ENCODE measurements at places on chromosomes 11 and 22. TPM values are rescaled to one million over a fixed set of nuclear protein-coding genes. Genes with fewer than 3 reads are reported as not detected.

- peak; percentile 43 for DNase-seq
Measured at GRCh38 chr11:60899046-60899936, 7.1 kb downstream of the PRPF19 start.

GRCh38 chr11:90326647-90327046, 103.8 kb upstream of the CHORDC1 start:
- no peak for DNase-seq

GRCh38 chr22:48918585-48919186, 909.0 kb downstream of the BRD1 start:
- no peak for DNase-seq

DNA sequence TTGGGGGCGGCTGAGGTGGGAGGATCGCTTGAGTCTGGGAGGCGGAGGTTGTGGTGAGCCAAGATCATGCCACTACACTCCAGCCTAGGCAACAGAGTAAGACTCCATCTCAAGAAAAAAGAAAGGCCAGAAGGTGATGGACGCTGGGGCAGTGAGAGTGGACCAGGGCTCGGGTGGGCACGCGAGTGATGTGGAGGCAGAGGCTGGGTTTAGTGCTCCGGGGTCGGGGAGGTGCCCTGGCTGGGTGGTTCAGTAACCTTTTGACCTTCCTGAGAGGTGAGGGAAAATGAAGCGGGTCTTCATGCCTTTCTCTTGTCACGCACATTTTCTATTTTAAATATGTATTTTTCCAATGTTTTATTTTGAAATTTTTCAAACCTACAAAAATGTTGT, 45.1 kb downstream of the ST14 start:
- no peak for DNase-seq

DNA sequence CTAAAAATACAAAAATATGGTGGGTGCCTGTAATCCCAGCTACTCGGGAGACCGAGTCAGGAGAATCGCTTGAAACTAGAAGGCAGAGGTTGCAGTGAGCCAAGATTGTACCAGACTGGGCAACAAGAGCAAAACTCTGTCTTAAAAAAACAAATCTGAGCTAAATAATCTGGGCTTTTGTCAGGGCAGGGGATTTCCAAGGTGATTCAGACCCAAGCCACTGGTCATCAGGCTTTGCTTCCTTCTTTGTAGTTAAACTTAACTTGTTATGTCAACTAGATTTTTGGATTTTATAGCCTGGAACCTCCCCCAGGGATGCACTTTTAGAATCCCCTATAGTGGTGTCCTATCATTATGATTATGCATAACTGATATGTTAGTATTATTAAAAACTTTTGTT, 27.0 kb upstream of the SLC22A8 start:
- DNase-seq = no peak

DNA sequence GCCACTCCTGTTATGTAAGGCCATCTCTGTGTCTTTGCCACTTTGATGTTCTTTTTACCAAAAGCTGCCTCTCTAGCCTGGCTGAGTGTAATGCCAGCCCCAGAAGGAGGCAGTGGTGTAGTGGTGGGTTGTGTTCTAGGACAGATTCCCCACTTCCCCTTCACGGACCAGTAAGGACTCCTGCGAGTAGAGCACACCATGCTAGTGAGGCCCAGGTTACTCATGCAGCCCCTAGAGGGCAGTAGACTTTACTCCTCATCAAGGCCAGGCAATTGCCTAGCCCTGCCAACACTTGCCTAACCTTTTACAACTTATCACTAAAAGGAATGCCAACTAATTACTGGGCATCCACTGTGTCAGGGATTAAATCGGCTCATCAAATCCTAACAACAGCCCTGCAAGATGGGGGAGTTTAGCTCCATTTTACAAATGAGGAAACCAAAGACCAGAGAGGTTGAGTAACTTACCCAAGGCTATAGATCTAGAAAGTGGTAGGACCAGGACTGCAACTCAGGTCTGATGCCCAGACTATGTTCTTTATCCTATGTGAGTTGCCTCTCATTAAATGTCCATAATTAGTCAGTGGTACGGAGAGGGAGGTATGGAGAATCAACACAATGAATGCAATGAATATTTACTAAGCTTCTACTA, 75.3 kb downstream of the APIP start:
- DNase-seq = no peak

GRCh38 chr11:93832780-93833179, 17.6 kb downstream of the VSTM5 start:
- DNase-seq = no peak

- DNase-seq = no peak
Measured at GRCh38 chr11:126407101-126407521, 51.6 kb downstream of the ST3GAL4 start.

- no peak for DNase-seq
Measured at GRCh38 chr11:32231909-32232493, 141.1 kb downstream of the RCN1 start.

- DNase-seq = no peak
Measured at GRCh38 chr11:102920118-102920684, 35.3 kb downstream of the MMP13 start.

DNA sequence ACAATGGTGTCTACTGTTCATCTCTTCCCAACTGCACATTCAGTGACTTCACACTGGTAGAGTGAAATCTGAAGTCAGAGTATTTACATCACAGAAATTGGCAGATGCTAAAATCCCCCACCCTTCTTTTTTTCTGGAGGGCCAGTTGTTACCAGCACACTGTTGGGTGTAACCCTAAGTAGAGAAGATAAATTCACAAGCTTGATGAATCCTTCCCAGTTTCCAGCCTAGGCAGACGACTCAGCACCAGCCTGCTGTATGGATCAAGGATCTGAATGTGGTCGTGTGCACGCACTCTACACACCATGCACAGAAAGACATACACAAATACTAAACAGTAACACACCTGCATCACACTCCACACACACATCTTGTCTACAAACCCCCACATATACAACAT, 46.0 kb downstream of the ARRB1 start:
- no peak for DNase-seq

DNA sequence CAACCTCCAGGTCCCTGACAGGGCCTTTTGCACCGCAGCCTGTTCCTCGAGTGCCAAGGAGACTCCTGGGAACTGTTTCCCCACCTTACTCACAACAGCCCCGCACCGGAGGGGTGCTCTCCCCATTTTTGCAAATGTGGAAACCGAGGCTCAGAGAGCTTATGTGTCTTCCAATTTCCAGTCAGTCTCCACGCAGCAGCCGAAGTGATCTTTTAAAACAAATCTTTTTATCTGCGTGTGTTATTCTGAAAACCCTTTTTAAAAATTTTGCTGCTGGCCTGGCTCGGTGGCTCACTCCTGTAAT, 409 bp upstream of the TMEM134 start:
- DNase-seq = no peak

- no peak for DNase-seq
Measured at GRCh38 chr11:68340784-68341556, 28.6 kb downstream of the LRP5 start.

DNA sequence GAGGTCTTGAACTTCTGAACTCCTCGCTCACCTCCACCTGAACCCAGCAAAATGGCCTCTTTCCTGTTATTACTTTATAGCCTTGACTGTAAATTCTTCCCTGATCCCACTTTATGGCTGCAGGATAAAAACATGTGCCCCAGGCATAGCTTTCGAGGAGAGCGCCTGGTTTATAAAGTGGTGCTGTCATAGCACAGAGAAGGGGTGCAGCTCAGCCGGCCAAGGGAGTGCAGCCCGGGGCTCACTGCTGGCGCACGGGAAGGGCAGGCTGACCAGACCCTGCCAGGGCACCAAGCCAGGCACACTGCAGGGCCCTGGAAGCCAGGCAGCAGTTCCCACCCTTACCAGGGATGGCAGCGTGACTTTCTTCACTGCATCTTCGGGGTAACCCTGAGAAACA, 50.9 kb downstream of the ISX start:
- no peak for DNase-seq

GRCh38 chr11:114400915-114401223, 403 bp downstream of the RBM7 start:
- DNase-seq = no peak

DNA sequence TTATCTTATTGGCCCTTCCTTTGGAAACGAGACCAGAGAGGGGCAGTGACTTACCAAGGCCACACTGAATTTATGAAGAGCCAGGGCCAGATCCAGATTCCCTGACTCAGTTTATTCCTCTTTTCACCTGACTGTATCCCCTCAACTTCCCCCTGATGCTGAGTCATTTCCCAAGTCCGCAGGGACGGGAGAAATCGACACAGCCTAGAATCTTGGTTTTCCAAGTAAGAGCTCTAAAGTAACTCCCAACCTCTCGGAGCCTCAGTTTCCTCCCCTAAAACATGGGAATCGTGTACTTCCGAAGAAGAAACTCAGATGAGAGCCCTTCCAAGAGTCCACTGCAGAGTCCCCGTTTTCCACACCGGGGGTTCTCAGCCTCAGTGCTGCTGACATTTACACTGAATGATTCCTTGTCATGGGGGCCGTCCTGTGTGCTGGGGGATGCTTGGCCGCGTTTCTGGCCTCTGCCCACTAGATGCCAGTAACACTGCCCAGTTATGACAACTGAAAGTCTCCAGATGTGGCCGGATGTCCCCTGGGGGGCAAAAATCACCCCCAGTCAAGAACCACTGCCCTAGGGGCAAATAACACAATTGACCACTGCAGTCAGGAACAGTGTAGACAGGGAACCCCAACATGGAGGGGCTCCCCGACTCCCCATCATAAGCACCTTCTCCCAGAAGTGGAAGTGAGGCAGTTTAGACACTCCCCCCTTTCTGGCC, 11.2 kb downstream of the MPST start:
- DNase-seq = no peak

DNA sequence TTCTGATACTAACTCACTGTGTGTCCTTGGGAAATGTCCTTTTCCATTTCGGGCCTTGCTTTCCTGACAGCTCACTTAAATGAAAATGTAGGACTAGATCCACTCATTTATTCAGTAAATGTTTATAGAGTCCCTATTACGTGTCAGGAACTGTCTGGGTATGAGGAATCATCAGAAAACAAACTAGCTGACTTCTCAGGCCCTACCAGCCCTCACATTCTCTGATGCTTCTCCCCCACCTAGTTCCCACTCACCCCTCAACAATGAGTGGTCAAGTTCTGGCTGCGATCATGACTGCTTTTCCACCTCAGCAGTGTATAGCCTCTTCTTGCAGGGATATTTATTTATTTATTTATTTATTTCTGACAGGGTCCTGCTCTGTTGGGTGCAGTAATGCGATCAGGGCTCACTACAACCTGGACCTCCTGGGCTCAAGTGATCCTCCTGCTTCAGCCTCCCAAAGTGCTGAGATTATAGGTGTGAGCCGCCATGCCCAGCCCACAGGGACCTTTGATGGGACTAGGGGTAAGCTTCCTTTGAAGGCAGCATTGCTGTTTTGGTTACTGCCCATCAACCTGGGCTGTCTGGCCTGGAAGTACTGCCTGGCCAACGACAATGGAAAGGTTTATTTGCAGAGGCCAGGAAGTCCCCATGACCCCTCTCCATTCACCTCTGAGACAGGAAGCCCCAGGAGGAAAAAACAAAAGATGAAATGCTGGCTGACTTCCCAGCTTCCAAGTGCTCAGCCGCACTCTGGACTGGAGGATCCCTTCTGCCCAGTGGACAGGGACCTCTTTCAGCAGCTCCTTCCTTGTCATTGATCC, 33.1 kb upstream of the POLD3 start:
- no peak for DNase-seq

- no peak for DNase-seq
Measured at GRCh38 chr11:127986073-127986472, 601.3 kb downstream of the ETS1 start.

DNA sequence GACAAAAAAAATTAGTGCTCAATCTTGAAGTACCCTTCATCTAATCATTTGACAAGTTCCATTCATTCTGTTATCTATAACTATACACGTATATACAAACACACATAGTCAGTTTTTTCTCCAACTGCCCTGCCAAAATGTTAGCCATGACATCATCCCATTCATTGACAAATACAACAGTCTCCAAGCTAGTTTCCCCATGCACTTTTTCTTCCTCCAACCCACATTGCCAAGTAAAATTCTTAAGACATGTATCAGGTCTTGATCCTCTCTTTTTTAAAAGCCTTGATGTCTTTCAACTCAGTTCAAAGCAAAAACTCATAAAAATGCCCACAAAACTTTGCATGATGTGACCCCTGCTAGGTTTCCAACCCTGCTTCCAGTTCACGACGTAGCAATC, 58.1 kb downstream of the DDI1 start:
- no peak for DNase-seq

- DNase-seq = no peak
Measured at GRCh38 chr11:112588252-112588694, 327.6 kb upstream of the PLET1 start.

DNA sequence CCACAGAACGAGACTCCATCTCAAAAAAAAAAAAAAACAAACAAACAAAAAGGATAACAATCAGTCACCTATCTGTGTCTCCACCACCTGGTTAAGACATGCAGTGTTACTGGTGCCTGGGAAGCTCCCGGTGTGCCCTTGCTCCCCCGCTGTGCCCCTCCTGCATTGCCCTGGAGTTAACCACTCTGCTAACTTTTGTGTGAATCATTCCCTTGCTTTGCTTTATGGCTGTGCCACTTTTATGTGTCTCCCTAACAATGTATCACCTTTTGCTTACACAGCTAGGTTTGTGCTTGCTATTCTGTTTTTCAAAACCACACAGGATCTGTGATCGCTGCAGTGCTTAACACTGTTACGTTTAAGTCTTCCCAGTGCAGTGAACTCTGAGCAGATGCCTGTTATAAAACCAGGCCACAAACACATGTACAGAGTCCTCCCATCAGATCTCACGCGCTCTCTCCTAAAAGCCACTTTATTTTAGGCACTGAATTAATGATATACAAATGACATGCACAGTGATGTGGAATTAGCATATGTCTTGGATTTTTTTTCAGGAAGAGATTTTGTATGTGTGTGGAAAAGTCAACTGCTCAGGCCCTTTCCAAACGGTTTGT, 69.9 kb downstream of the BUD13 start:
- DNase-seq = no peak

DNA sequence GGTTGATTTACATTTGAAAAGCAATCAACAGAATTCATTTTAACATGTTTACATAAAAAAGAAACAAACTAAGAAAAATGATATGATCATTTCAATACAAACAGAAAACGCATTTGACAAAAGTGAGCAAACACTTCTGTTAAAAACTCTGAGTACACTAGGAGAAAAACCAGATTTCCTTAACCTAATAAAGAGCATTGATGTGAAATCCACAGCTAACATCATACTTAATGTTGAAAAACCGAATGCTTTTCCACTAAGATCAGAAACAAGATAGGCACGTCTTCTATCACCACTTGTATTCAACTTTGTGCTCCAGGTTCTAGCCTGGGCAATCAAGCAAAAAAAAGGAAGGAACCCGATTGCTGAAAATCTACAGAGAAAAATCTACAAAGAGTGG, 227.6 kb downstream of the SBF2 start:
- no peak for DNase-seq

The MS4A6E gene
- not detected for total RNA-seq

The C11orf42 gene
- not detected for total RNA-seq

The ACTN3 gene
- 0.31 TPM for total RNA-seq

The LRP4 gene
- 0.35 TPM for total RNA-seq

The CCDC116 gene
- total RNA-seq = 0.48 TPM

The EXT2 gene
- total RNA-seq = 38.5 TPM

The DDTL gene
- not detected for total RNA-seq

The OR56A1 gene
- not detected for total RNA-seq

The SULT4A1 gene
- not detected for total RNA-seq

The MUC6 gene
- not detected for total RNA-seq
